ENCODE measurements at places on chromosomes 12 and 14. TPM values are rescaled to one million over a fixed set of nuclear protein-coding genes. Genes with fewer than 3 reads are reported as not detected.

- no peaks in the 10 kb centered on the region for H3K27me3 ChIP-seq
- DNase-seq = no peak
- H3K4me3 ChIP-seq = no peak overlapping the region
- H3K36me3 ChIP-seq = peaks cover 69% of the 10 kb centered on the region
- no peak overlapping the region for H3K27ac ChIP-seq
Observed at GRCh38 chr12:64411427-64411826, 7.2 kb downstream of the XPOT start.

Gene COCH
- total RNA-seq = 0.38 TPM

Gene CAPS2
- total RNA-seq = 9.0 TPM

Gene CCDC177
- not detected for total RNA-seq

DNA sequence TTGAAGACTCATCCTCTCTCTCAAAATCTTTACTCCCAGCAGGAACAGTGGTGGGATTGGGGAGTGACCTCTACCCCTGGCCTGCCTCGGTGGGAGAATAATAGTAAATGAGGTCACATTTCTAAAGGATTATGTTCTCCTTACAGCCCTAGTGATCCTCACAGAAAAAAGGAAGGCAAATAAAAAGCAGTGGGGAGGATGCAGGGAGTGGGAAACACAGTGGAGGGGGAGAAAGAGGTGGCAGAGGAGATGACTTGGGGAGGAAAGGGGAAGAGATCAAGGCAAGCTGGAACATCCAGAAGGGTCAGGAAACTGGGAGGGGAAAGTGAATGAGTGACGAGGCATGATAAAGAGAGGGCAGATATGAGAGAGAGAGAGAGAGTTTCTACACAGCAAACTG, 8.3 kb upstream of the SYNDIG1L start:
- H3K4me1 ChIP-seq = no peaks in the 10 kb centered on the region
- H3K36me3 ChIP-seq = no peaks in the 10 kb centered on the region
- H3K4me3 ChIP-seq = no peak overlapping the region
- H3K27me3 ChIP-seq = no peaks in the 10 kb centered on the region
- no peak overlapping the region for H3K27ac ChIP-seq

- H3K4me1 ChIP-seq = no peaks in the 10 kb centered on the region
- H3K36me3 ChIP-seq = no peaks in the 10 kb centered on the region
- H3K27ac ChIP-seq = no peak overlapping the region
- DNase-seq = no peak
- H3K27me3 ChIP-seq = no peaks in the 10 kb centered on the region
- H3K4me3 ChIP-seq = no peak overlapping the region
Observed at GRCh38 chr12:111012918-111013317, 92.5 kb upstream of the MYL2 start.

DNA sequence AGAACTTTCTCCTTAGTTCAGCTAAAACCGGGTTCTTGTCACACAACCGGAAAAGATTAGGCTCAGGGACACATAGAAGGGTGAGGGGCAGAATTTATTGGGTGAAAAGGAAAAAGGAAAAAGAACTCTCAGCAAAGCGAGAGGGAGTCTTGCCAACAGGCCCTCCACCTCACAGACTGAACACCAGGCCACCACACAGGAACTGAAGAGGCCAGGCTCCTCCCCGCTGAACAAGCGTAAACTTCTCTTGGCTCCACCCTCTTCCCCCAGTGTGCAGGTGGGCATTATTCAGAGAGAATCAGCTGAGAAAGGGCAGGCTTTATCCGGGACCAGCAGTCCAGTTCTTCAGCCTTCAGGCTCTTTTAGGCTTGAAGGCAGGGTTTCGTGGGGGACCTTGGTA, 125.6 kb upstream of the FGD4 start:
- no peak overlapping the region for H3K27ac ChIP-seq
- H3K4me1 ChIP-seq = peaks cover 10% of the 10 kb centered on the region
- H3K27me3 ChIP-seq = no peaks in the 10 kb centered on the region
- no peak overlapping the region for H3K4me3 ChIP-seq

- H3K27ac ChIP-seq = no peak overlapping the region
- no peaks in the 10 kb centered on the region for H3K4me1 ChIP-seq
- no peaks in the 10 kb centered on the region for H3K27me3 ChIP-seq
- DNase-seq = no peak
Observed at GRCh38 chr14:80136358-80136757, 74.9 kb downstream of the DIO2 start.

Gene PEX5
- total RNA-seq = 46.7 TPM

Gene C12orf43
- 15.5 TPM for total RNA-seq

DNA sequence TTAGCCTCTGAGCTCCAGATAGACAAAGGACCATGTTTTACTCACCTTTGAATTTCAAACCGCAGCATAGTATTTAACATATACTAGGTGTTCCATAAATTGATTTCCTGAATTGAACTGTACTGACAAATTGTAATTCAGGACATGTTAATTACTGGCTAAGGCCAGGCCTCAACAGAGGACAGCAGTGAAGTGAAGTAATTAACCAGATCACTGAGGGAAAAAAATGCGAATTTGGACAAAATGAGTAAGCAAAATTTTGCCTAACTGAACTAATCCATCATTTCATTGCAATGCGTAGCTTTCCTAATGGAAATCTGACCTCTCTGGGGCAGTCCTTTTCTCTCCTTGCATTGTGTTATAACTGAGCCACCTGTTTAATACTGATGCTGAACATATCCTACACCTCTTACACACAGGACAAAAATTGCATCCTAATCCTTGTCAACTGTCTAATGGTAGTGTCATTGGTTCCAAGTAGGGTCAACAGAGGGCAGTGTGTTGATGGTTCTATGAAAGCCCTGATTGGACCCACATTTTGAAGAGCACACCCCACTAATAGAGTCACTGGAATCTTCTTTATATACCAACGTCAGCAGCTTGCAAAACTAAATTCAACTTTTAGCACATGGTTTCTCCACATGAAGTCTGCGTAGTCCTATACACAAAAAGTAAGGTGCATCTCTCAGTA, 148.4 kb downstream of the SLC25A21 start:
- no peak overlapping the region for H3K27ac ChIP-seq
- H3K36me3 ChIP-seq = no peaks in the 10 kb centered on the region
- no peaks in the 10 kb centered on the region for H3K27me3 ChIP-seq
- no peak for DNase-seq
- H3K4me1 ChIP-seq = no peaks in the 10 kb centered on the region

Gene KLHL33
- total RNA-seq = 0.29 TPM

DNA sequence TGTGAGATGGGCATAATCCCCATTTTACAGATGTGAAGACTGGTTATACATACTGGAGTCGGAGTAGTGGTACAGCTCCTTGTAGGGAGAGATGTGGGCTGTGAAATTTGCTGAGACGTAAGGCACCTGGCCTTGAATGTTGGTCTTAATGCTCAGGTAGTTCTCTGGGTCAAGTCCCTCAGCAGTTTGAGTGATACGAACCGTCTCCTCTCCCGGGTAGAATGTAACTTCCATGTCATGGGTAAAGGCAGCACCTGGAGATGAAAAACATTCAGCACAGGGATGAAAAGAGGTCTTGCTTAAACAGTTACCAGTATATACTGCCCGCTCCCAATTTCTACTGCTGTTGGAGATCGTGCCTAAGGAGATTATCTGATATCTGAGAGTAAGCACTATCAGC, 28.3 kb downstream of the NID2 start:
- peaks cover 9% of the 10 kb centered on the region for H3K4me1 ChIP-seq
- no peak for DNase-seq
- peaks cover 7% of the 10 kb centered on the region for H3K36me3 ChIP-seq

- no peak overlapping the region for H3K27ac ChIP-seq
- peaks cover 6% of the 10 kb centered on the region for H3K36me3 ChIP-seq
- no peak for DNase-seq
- H3K4me3 ChIP-seq = no peak overlapping the region
Observed at GRCh38 chr12:12648951-12649650, 37.4 kb downstream of the CREBL2 start.

- no peak overlapping the region for H3K4me3 ChIP-seq
- H3K4me1 ChIP-seq = no peaks in the 10 kb centered on the region
- H3K27ac ChIP-seq = no peak overlapping the region
- H3K36me3 ChIP-seq = no peaks in the 10 kb centered on the region
- H3K27me3 ChIP-seq = peaks cover 43% of the 10 kb centered on the region
Observed at GRCh38 chr12:53735-54730, 12.5 kb upstream of the IQSEC3 start.

Gene PRH2
- total RNA-seq = not detected

Gene LBHD2
- not detected for total RNA-seq

Gene KLRG1
- total RNA-seq = 3.3 TPM

GRCh38 chr14:39680777-39681176, 248.5 kb upstream of the FBXO33 start:
- no peaks in the 10 kb centered on the region for H3K4me1 ChIP-seq
- DNase-seq = no peak
- H3K27me3 ChIP-seq = no peaks in the 10 kb centered on the region

DNA sequence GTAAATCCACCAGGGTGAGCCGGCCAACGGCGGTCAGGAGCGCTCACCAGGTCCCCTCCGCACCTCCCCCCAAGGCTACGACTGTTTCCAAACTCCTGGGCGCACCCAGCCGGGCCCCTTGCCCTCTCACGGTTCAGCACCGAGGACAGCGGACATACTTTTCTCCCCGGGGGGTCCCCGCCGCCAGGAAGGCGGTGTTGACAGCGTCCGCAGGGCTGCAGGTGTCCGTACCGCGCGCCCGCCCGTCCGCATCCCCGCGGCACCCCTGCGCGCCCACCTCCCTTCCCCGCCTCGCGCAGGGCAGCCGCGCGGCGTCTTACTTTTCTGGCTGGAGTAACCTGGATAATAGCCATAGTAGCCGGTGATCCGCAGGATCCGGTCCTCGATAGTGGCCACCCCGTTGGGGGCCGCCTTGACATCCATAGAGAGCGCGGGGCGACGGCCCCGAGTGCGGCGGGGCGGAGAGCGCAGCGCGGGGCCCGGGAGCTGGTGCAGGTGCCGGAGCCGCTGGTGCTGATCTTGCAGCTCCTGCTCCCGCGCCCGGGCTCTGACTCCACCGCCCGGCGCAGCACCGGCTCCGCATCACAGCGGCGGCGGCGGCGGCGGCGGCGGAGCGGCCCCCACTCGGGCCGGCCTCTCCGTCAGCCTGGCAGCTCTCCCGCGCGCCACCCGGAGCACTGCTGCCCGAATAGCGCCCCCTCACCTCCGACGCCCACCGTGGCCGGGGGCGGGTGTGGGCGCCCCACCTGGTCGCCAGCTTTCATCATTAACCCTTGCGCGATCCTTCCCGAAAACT, at the start of gene SLC35F4:
SLC35F4 (minus strand) TSS at position 690 of the 796 bp plus-strand sequence.
- no peaks in the 10 kb centered on the region for H3K36me3 ChIP-seq
- peaks cover 47% of the 10 kb centered on the region for H3K27me3 ChIP-seq
- H3K27ac ChIP-seq = no peak within 1 kb of the TSS
- no peak within 1 kb of the TSS for H3K4me3 ChIP-seq

DNA sequence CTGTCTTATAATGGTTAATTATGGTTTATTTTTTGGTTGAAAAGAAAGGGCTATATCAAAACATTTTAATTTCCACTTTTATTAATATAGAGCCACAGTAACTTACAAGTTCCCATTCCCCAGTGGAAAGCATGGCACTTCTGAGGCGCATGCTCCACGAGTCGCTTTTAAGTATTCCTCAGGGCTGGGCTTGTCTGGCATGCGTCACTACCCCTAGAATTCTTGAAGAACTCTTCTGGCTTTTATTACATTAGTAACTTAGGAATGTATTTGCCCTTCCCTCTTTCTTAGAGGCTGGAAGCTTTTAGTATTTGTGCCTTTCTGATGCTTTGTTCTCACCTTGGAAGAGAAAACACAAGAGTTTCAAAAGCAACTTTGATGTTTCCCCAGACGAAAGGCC, 81.1 kb downstream of the ESR2 start:
- H3K4me1 ChIP-seq = peaks cover 11% of the 10 kb centered on the region
- peak overlapping the region; percentile 70 for H3K27ac ChIP-seq
- H3K27me3 ChIP-seq = no peaks in the 10 kb centered on the region
- H3K4me3 ChIP-seq = no peak overlapping the region

DNA sequence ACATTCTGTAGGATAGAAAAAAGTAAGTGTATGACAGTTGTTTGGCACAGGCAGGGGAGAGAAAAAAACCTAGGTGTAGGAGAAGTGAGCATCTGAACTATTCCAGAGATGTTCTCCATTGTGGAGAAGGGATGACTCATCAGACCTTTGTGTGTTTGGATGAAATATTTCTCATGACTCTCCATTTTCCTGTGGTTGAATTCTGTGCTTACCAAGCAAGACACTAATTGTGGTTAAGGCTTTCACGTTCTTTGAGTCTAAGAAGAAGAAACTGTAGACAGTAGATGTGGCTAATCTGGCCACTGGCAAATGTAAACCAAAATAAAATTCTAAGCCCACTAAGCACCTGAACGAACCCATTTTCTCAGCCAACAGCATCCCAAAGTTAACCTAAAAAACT, 107.9 kb upstream of the GZMB start:
- H3K4me3 ChIP-seq = no peak overlapping the region
- no peaks in the 10 kb centered on the region for H3K36me3 ChIP-seq
- H3K27ac ChIP-seq = no peak overlapping the region
- no peak for DNase-seq
- H3K4me1 ChIP-seq = no peaks in the 10 kb centered on the region

GRCh38 chr12:48198672-48198971, 4.5 kb downstream of the OR10AD1 start:
- peak; percentile 80 for DNase-seq
- H3K4me3 ChIP-seq = peak overlapping the region; percentile 80
- H3K27me3 ChIP-seq = no peaks in the 10 kb centered on the region
- peak overlapping the region; percentile 100 for H3K27ac ChIP-seq
- H3K36me3 ChIP-seq = no peaks in the 10 kb centered on the region

Gene KRT79
- 5.4 TPM for total RNA-seq

- H3K4me1 ChIP-seq = no peaks in the 10 kb centered on the region
- H3K36me3 ChIP-seq = no peaks in the 10 kb centered on the region
- no peaks in the 10 kb centered on the region for H3K27me3 ChIP-seq
Observed at GRCh38 chr14:36967892-36968555, 204.4 kb downstream of the SLC25A21 start.

Gene POLE2
- total RNA-seq = 0.98 TPM

GRCh38 chr14:55054098-55054497, 2.7 kb downstream of the MAPK1IP1L start:
- no peaks in the 10 kb centered on the region for H3K27me3 ChIP-seq
- peaks cover 23% of the 10 kb centered on the region for H3K4me1 ChIP-seq
- no peak overlapping the region for H3K4me3 ChIP-seq
- H3K36me3 ChIP-seq = peaks cover 7% of the 10 kb centered on the region

Gene WNT1
- not detected for total RNA-seq

DNA sequence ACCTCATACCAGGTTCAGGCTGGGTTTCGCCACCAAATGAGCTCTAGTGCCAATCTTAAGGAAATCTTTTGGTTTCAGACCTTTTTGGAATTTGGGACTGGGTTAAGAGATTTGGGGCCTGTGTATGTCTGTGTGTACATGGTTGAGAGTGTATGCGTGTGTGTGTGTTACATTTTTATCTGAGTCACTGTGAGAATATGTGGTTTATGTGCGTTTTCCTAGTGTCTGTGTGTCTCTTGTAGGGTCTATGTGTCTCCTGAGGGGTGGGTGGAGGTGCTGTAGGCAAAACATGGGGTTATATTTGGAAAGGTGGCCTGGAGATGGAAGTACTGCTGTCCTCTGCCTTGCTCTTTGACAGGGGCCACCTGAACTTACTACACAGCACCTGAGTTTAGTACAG, 17.9 kb downstream of the C12orf43 start:
- no peak overlapping the region for H3K27ac ChIP-seq
- H3K27me3 ChIP-seq = no peaks in the 10 kb centered on the region
- H3K4me3 ChIP-seq = no peak overlapping the region
- H3K36me3 ChIP-seq = peaks cover 9% of the 10 kb centered on the region
- DNase-seq = no peak

Gene IQSEC3
- 4.6 TPM for total RNA-seq

GRCh38 chr14:71467361-71467811, 464.8 kb upstream of the RGS6 start:
- H3K4me1 ChIP-seq = no peaks in the 10 kb centered on the region
- H3K27ac ChIP-seq = no peak overlapping the region
- DNase-seq = no peak
- H3K27me3 ChIP-seq = no peaks in the 10 kb centered on the region
- H3K4me3 ChIP-seq = no peak overlapping the region
